Activated CD8-positive, alpha-beta T cell treated with anti-CD3 and anti-CD28 coated beads, Interleukin-2, amount 10 ng/mL, durations not matched to agents 7 days and 5 days (primary cell): ENCODE measurements at places on chromosomes 2 and 18. TPM values are rescaled to one million over a fixed set of nuclear protein-coding genes. Genes with fewer than 3 reads are reported as not detected.

The SERPINB4 gene
- total RNA-seq: not detected

The KCNJ13 gene
- not detected for total RNA-seq

GRCh38 chr2:120770641-120771040, 35.0 kb downstream of the GLI2 start:
- no peak for DNase-seq

DNA sequence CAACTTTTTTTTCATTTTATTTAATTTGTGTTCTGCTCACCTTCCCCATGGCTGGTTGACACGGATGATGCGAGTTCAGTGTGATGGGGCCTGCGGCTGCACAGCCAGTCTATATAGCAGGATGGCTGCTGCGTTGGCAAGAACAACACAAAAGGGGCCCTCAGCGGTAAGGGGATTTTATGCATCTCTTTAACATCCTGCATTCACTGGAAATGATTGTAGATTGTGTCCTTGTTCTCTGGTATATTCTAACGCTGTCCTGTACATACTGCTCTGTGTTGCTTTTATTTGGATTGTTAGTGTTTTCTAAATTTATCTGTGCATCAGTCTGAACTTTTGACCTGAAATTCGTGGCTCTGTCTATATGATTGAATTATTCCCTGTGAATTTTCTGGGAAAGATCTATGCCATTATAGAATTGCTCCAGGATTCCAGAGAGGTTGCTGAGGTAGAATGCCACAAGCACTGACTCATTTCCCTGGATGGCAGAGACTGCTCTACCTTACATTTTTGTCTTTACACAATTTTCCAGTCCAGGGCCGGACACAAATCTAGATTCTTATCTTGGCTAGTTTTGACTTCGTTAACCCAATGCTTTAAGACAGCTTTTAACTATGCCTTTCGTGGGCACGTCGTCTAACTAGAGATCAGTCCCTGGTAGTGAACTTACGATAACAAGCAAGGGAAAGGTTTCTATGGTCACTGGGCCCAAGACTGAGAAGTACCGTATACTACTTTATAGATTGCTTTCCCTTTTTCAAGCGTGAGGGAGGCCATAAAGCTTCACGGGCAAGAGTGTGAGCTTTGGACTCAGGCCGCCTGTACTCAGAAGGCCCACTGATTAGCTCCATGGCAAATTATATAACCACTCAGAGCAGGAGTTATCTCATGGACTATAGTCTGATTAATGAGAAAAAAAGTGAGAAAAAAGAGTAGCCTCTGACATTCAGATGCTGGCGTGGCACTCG, at the start of gene CRYGC:
CRYGC (minus strand) TSS at position 85 of the 968 bp plus-strand sequence; CDS start at position 49, 36 bp downstream.
- no peak for DNase-seq
